ENCODE measurements at places on chromosomes 4 and X.

- peak; percentile 52 for DNase-seq
Observed at GRCh38 chrX:40867352-40867751, 132.0 kb upstream of the MED14 start.

DNA sequence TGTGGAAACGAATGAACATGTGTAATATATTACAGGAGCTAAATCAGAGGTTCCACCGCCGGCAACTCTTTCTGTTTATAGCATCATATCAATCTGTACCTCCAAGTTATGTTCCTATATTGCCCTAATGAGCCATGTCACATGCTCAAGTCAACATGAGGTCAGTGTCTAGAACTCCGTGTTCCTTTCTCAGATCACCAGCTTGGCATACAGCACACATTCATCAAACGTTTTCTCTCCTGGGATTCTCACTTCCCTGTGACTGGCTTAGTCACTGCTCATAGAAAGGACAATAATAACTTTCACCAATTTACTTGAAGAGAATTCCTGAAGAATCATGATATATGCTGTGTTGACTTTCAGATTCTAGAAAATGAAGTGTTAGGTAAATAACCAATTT lies 532.0 kb upstream of the SPANXN1 start:
- DNase-seq: peak; percentile 0

GRCh38 chrX:109774136-109774535 lies 41.1 kb upstream of the ACSL4 start:
- DNase-seq: peak; percentile 8

DNA sequence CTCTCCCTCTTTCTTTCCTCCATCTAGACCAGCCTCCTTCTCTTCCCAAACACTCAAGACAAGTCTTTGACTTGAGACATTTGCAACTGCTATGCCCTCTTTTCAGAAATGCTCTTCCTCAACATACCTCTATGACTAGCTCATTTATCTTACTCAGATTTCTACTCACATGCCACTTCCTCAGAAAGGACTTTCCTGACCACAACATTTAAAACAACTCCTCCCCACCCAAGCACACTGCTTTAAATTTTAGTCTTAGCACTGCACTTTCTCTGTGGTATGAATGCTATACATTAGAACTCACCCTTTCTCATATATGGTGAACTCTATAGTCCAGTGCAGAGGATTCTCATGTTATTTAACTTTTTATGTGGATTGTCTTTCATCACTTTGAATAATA lies 28.4 kb upstream of the SULT1E1 start:
- no peak for DNase-seq

DNA sequence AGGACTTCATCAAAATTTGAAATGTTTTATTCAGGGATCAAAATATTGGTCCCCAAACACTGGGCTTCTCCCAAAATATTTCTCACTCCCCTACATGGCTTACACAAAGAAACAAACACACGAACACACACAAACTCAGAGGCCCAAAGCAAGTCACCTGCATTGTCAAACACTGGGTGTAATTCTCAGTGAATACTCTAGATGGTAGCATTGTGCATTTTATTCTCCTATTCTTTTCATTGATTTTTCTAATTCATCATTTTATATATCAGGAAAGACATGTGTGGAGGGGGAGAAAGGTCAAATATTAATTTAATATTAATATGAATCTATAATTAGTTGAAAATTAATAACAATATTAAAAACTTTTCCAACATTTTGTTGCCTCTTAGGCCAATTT lies 72.3 kb upstream of the TNMD start:
- DNase-seq: peak; percentile 1

DNA sequence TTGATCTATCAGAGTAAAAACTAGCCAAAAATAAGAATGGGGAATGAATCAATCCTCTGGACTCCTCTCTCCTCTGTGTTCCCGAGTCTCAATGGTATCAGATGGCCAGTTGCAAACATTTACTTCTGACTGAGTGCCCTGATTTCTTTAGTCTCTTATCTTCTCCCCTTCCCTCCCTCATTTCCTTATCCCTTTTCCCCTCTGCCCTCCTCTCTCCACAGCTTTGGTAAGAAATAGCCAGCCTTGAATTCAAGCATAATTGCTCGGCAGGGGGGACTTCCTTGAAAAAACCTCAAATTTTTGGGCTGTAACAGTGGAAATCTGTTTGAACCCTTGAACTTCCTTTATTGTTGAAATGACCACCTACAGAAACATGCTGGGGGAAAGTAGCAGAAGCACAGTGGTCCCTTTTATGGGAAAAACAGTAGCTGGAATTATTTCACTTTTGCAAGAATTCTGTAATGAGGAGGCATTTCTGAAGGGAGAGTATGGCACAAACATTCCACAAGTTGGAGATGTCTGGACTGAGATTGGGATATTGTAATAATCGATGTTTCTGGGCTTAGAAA lies 40.3 kb downstream of the NHS start:
- DNase-seq: no peak

DNA sequence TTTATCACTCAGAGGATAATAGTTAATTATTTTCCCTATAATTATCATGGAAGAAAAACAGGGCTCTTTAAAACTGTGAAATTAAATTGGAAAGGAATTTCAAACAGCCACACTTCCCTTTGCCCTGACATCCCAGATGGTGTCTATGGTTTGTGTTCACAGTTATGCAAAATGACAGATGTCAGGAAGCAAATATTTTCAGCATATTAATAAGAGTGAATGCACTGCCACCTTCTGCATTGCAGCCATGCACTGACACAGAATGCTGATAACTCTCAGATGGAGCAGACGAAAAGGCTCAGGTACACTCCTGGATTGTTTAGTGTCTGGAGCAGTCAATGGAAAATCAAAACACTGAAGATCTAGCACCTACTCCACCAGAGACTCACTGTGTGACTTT lies 57.6 kb downstream of the RWDD4 start:
- DNase-seq: no peak

DNA sequence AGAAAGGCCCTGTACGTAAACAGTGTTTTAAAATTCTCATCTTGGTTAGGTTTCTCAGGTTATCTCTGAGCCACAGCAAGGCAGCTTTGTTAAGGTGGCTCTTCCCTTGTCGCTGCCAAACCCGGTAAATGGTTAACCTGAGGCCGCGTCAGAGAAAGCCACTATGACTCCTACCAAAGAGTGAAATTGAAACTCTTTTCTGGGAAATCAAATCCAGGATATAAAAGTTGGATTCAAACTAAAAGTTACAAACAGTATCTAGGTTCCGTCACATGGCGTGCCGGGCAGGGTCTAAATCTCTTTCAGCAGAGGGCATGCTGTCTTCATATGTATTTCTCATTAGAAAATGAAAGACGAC lies 433 bp downstream of the MMAA start:
- peak; percentile 55 for DNase-seq

Data from LHCN-M2 (cell line).